NCI-H510A (cell line): ENCODE measurements at places on chromosomes 7 and 10.

- DNase-seq: no peak
Observed at GRCh38 chr10:78212786-78213175, 179.1 kb downstream of the RPS24 start.

GRCh38 chr7:17680943-17681351, 259.3 kb downstream of the SNX13 start:
- DNase-seq: no peak

DNA sequence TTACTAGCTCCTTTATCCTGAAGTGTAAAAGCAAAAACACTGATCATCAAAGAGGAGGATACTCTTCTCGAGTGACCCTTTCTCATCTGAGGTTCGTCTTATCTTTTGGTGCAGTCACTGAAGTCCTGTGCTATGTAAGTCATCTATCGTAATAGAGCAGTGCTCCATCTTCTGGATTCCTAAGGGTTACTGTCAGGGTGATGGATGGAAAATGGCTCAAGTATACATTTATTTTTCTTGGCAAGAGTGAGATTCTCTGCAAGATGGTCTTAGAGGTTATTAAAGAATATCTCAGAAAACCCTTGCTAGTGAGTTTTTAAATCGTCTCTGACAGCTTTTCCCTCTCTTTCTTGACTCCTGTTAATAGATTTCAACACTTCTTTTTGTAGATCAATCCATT, 12.4 kb downstream of the PRKG1 start:
- DNase-seq: no peak

DNA sequence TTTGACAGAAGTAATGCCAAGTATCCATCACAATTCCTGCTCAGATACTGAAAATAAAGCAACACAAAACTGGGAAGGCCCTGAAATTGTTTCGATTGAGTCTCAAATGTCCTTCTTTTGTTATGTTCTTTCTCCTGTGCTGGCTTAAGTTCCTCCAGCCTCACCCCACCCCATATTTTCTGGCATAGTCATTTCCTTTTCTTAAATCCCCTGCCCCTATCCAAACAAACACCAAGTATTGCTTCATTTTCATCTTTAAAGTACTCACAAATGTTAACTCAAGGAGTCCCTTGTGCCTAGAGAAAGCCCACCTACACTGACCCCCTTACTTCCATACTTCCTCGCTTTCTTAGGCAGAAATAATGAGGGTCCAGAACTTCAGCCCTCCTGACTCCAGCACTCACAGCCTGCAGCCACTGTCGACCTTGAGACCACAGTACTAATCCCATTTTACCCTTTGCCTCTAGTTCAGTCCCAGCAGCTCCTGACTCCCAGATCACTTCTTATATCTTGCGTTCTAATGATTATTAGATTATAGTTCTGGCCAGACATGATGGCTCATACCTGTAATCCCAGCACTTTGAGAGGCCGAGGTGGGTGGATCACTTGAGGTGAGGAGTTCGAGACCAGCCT, 73.2 kb upstream of the ST8SIA6 start:
- DNase-seq: no peak

DNA sequence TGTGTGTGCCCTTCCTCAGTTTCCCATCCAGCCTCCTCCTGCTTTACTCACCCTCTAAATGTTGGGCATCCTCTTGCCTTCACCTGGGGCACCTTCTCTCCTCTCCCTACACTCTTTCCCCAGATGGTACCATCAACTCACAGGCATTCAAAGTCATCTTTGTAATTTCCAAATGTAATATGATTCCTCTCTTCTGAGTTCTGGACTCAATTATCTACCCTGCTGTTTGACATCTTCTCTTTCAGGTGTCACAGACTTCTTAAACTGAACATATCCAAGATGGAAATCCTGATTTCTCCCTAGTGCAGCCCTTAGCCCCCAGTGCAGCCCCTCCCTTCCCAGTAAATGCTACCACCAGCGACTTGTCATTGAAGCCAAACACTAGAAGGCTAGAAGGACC, 422.8 kb downstream of the KCNMA1 start:
- no peak for DNase-seq

- DNase-seq: no peak
Observed at GRCh38 chr7:140981951-140982350, 32.8 kb downstream of the MRPS33 start.

GRCh38 chr10:113961182-113962031, 82.3 kb upstream of the ADRB1 start:
- peak; percentile 27 for DNase-seq

- no peak for DNase-seq
Observed at GRCh38 chr10:24847112-24848070, 105.0 kb downstream of the PRTFDC1 start.

DNA sequence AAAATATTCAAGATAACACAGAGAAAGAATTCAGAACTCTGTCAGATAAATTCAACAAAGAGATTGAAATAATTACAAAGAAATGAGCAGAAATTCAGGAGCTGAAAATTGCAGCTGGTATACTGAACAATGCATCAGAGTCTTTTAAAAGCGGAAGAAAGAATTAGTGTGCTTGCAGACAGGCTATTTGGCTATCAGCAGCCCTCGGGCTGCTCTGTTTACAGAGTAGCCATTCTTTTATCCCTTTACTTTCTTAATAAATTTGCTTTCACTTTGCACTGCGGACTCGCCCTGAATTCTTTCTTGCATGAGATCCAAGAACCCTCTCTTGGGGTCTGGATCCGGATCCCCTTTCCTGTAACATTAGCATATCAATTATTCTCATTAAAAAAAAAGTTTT, 1040.0 kb downstream of the SORCS3 start:
- no peak for DNase-seq

GRCh38 chr7:111083413-111083812, 7.5 kb upstream of the LRRN3 start:
- DNase-seq: no peak

DNA sequence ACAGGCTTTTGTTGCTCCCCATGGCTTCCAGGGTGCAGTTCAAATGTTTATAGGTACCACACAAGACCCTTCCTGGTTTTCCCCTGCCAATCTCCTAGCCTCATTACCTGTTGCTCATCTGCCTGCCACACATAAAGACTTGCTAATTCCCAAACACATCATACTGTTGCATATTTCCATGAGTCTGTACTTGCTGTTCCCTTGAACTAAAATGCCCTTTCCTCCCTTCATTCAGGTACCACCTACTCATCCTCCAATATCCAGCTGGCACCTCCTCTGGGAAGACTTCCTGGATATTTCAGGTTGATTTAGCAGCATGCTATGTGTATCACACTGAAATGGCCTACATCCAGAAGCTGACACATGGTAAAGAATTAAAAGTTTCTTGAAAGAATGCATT, 206.4 kb upstream of the NFE2L3 start:
- DNase-seq: no peak
